ENCODE measurements at places on chromosomes 1 and 21. TPM values are rescaled to one million over a fixed set of nuclear protein-coding genes. Genes with fewer than 3 reads are reported as not detected.

Gene HAO2
- not detected for total RNA-seq

Gene PRAMEF14
- total RNA-seq = not detected

Gene GCSAML
- total RNA-seq = not detected

Gene PAQR7
- total RNA-seq = 4.4 TPM

Gene HFM1
- 3.3 TPM for total RNA-seq

Gene OR2L3
- not detected for total RNA-seq

Gene SPOCD1
- total RNA-seq = 0.22 TPM

Gene NLRP3
- not detected for total RNA-seq

Gene TAS1R1
- not detected for total RNA-seq

Gene KRTAP10-2
- total RNA-seq = not detected

Gene ADGRB2
- 0.34 TPM for total RNA-seq

Gene ADAMTS1
- total RNA-seq = 0.34 TPM

Gene MATN1
- 1.8 TPM for total RNA-seq

Gene ERICH3
- total RNA-seq = not detected

Gene AMY1C
- total RNA-seq = not detected

Gene ALX3
- total RNA-seq = not detected

Gene AMIGO1
- total RNA-seq = 1.0 TPM

Gene HCN3
- 6.6 TPM for total RNA-seq

Gene SLC25A34
- total RNA-seq = 0.13 TPM

Gene EYA3
- total RNA-seq = 45.6 TPM

Gene MIXL1
- total RNA-seq = not detected

Gene PAPPA2
- total RNA-seq = 0.07 TPM

Gene LAMC2
- total RNA-seq = 0.02 TPM

Gene SLC45A3
- 2.5 TPM for total RNA-seq
